T-helper 17 cell (primary cell): ENCODE measurements at places on chromosomes 1 and 21. TPM values are rescaled to one million over a fixed set of nuclear protein-coding genes. Genes with fewer than 3 reads are reported as not detected.

DNA sequence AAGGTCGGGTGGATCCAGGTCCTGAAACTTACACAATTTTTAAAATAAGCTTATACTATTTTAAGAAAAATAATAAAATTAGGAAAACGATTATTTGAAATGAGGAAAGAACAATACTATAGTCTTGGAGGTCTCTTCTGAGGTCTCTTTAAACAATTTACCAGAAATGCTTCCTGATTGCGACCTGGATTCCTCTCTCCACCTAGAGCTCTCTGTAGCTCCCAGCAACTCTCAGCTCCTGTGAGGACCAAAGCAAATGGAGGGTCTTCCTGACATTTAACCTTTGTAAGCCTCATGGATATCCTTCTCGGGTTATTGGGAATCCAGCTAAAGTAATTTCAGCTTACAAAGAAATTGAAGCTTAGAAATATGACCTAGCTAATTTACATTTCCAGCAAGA lies 886 bp downstream of the BTBD8 start:
- DNase-seq, result no peak

OPTC gene
- not detected for total RNA-seq

DNA sequence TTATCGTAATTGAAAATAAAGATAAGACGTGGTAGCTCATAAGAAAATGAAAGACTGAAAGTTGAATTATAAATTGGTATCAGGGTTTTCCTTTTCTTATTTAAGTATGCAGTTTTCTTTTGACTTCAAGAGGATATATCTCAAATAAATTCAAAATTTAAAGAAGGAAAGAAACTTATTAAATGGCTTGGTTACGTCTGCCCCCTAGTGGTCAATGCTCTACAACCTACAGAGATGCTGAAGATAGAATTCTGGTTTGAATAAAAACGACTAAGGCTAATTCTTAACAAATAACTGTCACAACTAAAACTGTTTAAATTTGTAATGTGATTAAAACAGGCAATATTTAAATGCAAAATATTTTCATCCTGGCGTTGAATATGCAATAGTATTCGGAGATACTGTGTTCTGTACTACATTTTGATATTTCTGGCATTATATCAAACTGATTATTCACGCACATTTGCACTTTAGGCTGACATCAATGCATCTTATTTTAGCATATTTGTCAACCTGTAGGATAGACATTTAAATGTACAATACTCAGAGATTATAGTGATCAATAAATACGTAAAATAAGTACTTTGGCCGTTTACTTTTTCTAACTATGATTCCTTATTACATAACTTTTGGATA lies 26.8 kb downstream of the IFI44 start:
- DNase-seq, result no peak

GRCh38 chr21:39842741-39843459 lies 24.3 kb upstream of the PCP4 start:
- DNase-seq, result no peak

DNA sequence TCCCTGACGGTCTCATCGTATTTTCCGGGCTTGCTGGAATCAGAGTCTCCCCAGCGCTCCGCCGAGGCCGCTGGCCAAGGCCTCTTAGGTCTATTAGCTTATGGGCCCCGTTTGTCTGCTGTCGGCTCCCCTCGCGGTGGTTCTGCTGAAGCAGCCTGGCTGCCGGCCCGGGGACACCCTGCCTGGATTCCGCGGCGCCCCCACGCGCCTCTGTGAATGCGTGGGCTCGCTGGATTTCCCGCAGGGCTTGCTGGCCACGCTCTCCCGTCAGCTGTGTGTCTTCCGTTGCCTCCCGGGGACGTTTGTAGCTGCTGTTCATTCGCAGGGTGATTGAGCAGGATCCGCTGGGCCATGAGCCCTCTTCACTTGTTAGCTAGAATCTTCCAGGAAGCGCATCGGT lies 8.4 kb downstream of the LRRC3 start:
- no peak for DNase-seq

- no peak for DNase-seq
These were observed 2.2 kb upstream of the SSBP3 start for GRCh38 chr1:54408147-54409066.

CASZ1 gene
- total RNA-seq, result 20.8 TPM

- no peak for DNase-seq
These were observed 687 bp upstream of the RASSF5 start for GRCh38 chr1:206506405-206507283.

DNA sequence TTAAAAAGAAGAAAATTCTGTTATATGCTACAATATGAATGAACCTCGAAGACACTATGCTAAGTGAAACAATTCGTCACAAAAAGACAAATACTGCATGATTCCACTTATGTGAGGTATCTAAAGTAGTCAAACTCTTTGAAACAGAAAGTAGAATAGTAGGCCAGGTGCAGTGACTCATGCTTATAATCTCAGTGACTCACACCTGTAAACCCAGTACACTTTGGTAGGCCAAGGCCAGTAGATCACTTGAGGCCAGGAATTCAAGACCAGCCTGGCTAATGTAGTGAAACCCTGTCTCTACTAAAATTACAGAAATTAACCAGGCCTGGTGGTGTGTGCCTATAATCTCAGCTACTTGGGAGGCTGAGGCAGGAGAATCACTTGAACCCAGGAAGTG lies 25.7 kb downstream of the EPHA10 start:
- DNase-seq, result no peak

DNA sequence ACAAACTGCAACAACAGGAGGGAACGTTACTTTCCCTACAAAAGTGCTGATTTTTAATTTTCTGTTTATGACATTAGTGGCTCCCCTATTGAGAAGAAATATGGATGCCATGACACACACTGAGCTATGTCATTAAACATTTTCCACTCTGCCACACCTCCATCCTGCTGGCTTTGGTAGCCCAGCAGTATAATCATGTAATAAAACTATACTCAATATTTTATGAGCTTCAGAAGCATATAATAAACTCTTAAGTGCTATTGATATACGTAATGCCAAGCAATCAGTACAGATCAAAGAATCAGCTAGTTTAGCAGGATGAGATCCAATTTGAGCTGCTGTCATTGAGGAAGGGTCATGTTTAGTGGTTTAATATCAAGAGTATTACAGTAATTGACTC lies 141.3 kb upstream of the LRRC7 start:
- DNase-seq, result no peak

DNA sequence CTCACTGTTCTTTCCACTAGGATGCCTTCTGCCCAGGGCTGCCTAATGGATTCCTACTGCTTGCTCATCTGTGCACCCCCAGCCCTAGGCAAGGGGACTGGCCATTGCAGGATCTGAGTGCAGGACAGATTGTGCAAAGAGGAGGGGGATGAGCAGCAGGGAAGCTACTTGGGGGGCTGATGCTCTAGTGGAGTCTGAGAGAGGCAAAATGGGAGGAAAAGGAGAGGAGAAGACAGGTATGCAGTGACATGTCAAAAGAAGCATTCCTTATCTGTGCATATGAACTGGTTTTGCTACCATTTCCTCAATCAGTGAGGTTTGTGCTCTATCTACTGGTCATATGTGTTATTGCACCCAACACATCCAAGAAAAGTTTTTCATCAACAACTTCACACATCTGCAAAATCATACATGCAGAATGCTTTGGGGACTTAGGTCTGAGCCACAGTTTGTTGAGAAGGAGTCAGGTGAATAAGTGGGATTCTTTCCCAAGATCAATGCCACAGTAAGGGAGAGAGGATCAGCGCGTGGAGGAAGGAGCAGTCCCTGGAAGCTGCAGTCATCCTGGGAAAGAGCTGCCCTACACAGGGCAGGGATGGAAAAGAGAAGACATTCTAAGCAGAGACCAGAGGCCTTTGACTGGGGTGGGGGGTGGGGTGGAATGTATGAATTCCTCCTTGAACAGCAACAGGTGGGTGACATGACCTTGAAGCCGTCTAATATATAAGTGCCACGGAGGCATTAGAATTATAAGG lies 14.4 kb downstream of the SLC5A9 start:
- no peak for DNase-seq

SLC30A10 gene
- total RNA-seq, result not detected

- DNase-seq, result peak; percentile 20
These were observed 215.5 kb upstream of the USP25 start for GRCh38 chr21:15514073-15514946.

DNA sequence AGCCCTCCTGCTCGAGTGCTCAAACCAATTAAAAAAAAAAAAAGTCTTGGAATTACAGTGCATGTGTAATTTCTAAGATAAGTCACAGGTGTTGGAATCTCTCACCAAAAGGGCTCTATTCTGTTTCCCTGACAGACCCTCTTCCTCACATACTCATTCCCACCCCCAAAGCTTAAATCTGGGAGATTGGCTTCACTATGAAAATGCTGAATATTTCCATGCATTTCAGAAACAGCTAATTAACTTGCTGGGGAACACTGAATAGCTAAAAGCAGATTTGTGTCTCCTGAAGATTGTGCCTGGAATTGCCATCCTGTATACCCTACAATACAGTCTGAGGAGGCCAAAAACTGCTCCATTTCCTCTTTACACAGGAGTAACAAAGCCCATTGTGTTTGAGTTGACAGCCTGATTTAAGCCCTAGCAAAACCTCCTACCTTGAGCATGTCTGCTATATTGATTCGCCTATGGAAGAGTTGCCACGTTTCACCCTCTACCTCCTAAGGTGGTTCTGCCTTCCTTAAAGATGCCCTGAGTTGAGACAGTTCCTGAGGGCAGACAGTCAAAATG lies 1.4 kb upstream of the PIK3R3 start:
- DNase-seq, result no peak

C21orf58 gene
- 5.9 TPM for total RNA-seq

- DNase-seq, result no peak
These were observed 33.5 kb downstream of the VPS26C start for GRCh38 chr21:37233551-37234146.

DNA sequence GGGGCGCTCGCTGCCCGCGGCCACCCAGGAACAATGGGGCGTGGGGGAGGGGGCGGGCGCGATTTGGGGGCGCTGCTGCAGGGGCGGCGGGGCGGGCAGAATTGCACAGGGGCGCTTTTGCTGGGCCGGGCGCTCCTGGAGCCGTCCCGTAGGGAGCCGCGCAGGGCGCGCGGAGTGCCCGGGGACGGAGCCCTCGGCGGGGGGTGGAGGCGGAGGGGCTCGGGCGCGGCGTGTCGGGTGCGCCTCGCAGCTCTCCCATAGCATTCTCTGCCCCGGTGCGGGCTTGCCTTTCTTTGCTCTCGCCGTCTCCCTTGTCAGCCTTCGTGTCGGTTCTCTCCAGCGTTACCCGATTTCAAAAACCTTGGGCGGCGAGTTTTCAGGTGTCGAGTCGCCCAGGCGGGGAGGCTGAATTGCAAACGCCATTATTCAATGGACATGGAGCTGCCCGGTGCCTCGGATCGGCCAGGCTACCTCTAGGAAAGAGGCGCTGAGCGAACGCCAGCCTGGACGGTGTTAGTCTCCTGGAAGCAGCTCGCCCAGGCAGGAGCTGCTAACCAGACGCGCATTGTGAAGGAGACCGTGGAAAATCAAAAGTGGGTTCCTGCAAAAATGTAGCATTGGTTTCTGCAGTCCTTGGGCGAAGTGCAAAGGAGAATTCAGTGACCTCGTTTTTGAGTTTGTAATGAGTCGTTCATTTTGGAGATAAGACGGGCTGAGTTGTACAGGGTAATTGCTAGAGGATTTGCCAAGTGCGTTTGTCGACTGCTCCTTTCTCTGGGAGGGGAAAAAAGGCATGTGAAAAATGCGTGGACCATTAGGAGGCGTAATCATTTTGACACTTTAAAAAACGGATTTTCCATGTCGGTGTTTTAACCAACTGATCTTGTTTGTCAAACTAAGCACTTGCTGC lies 626 bp downstream of the CXADR start:
- no peak for DNase-seq

FAM72C gene
- not detected for total RNA-seq

GRCh38 chr1:93692983-93693591 lies 11.4 kb upstream of the BCAR3 start:
- DNase-seq, result no peak

DNA sequence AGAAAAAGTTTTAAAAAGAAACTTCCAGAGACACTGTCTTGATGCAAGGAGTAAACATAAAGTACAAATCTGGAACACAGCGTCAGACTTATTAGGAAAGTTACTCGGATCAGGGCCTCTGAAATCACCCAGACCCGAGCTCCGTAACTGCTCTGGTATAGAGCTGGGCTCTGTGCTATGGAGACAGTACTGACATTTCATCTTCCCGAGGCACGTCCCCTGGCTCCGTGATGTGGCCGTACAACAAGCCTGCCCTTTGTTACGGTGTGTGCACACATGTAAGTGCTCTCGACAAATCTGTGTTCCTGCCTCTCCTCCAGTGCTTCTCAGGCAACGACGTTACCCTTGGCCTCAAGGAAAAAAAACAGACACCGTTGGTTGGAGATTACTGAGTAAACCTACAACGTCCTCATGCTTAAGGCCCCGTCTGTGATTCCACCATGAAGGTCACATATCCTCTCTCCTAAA lies 107.0 kb upstream of the IRF2BP2 start:
- DNase-seq, result no peak

C1orf141 gene
- not detected for total RNA-seq

DNA sequence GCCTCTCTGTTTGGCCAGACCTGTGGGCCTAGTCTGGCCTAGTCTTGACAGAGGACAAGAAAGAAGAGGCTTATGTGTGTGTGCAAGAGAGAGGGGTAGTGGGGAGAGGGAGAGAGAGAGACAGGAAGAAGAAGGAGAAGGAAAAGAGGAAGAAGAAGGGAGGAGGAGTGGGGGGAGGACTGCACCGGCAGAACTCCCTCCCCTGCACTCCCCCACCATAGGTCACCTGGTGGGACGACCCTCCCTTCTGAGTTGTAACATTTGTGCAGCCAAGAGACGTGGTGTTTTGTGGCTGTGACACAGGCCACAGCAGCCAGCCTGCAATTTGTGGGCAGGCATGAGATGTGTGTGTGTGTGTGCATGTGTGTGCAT lies 4.3 kb downstream of the INAVA start:
- no peak for DNase-seq

CRNN gene
- total RNA-seq, result not detected

- no peak for DNase-seq
These were observed 17.7 kb downstream of the CD1E start for GRCh38 chr1:158371188-158371953.
